Thymus (tissue), 14 donors: ENCODE measurements at places on chromosomes 3 and 15.

GRCh38 chr3:63450634-63451363, 172.7 kb downstream of the SYNPR start:
- DNase-seq = no peak

- DNase-seq = peak; percentile 58
Observed at GRCh38 chr3:13045904-13046568, 27.2 kb downstream of the IQSEC1 start.

- DNase-seq = no peak
Observed at GRCh38 chr3:83928903-83929302, 1029.9 kb upstream of the CADM2 start.

DNA sequence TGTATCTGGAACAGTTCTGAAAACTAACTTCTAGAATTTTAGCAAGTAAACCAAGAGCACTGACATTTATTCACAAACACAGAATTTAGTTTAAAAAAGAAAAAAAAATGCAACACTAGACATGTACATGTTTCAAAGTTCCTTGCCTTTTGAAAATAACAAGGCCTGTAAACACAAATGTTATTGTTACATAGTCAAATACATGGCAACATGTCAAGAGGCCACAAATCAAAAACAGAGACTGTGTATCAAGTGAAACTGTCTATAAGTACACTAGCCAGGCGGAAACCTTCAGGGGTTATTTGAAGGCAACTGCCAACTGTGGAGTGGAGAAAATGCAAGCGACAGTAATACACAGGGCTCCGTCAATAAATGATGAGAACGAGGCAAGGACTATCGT, 547.6 kb downstream of the FOXP1 start:
- no peak for DNase-seq

DNA sequence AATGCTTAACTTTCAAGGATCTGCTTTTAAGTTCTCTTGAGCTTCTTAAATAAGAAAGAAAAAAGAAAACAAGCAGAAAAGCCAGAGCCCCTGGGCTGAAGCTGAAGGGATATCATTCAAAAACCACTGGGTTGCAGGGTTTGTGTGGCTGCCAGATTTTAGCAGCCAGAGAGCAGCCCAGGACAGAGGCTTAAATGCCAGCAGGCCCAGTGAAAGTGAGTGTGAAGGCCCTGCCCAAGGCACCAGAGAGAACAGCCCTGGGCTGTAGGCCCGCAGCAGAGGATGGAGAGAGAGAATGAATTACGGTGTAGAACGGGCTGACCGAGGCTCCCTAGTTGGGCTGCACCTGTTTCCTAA, 106.3 kb upstream of the BOC start:
- DNase-seq = no peak

- DNase-seq = no peak
Observed at GRCh38 chr3:4990069-4990468, 10.8 kb downstream of the BHLHE40 start.

DNA sequence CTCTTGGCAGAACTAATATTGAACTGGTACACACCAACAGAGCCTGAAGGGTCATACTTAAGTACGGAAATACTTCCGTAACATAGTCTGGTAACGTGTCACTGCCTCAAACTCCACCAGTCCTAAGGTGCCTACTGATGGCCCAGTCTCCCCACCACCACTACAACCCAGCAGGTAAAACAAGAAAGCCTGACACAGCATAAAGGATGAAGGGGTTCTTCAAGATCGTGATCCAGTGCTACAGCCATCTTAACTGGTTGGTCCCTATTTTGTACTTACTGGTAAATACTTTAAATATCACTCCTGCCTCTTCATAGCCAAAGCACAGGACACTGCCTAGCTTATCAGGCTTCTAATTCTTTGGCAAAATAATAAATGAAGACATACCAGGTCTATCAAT, 46.5 kb downstream of the PEAK1 start:
- DNase-seq = no peak

DNA sequence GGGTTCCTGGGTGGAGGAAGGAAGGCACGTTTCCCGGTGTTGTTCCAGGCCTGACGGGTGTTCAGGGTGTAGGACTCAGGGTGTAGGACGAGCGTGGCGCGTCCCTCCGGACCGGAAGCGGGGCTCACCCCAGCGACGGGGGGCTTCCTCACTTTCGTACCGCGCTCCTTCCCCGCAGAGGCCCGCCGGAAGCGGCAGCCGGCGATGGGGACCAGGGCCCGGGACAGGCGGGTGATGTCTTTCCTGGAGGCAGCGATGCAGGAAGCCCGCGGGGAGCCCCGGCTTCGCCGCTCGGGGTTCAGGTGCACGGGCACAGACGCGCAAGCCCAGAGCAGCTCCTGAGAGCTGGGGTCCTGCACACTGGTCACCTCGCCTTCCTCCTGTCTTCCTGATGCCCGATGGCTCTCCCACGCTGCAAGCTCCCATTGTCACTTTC, 13.4 kb downstream of the FOXL2NB start:
- no peak for DNase-seq

DNA sequence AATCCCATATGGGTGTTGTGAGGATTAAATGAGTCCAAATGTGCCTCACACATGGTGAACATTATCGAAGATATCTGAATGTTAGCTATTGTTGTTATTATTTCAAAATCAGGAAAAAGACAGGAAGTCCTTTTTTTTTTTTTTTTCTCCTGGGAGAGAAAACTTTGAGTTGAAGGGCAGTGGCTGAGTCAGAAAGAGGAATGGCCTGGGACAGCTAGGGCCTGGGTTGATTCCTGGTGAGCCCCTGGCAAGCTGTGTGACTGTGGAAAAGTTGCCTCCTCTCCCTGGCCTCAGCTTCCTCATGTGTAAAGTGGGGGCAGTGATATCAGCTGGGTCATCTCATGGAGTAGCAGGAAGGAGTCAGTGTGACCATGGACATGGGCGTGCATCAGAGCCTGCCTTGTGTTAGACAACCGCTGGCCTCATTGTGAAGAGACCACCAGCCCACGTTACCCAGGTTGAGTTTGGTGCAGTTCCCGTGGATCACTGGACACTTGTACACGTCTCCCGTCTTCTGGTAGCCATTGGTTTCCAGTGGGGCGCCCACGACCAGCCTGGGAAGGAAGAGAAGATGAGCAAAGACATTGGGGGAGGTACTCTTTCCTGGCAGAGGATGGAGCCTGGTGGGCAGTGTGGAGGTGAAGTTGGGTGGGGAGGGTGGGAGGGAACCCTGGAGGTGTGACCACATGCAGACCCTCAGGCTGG, 63.1 kb downstream of the ITGA11 start:
- DNase-seq = no peak

DNA sequence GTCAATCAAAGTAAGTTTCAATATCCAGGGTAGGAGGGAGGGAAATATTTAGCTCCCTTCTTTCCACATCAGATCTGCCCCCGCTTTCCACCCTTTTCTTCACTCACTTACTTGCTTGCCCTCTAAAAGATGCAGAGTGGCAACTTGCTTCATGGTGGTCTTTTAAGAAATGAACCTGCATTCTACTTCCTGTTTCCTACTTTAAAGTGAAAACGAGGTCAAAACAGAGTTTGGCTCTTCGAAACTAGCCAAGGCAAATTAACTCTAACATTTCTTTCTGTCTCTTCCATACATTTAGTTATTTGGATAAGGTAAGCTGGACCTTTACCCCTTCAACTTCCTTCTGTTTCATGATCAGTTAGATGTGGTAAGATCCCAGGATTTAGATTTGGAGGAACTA, 34.2 kb upstream of the PEX5L start:
- peak; percentile 13 for DNase-seq

DNA sequence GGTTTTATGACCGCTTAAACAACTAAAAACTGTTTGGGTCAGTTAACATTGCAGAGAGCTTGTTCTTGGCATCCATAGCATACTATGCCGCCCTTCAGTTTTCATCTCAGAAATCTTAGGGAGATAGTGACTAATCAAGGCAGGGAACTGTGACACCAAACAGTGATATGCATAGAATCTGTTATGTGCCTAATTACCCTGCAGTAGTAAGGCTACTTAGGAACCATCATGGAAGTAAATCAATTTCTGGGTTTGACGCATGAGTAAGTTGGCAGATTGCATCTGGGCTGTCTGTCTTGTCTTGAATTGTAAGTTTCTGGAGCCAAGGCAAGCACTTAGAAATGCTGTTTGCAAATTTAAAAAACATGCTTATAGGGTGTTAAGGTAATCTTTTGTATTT, 22.5 kb downstream of the KCTD6 start:
- DNase-seq = no peak

DNA sequence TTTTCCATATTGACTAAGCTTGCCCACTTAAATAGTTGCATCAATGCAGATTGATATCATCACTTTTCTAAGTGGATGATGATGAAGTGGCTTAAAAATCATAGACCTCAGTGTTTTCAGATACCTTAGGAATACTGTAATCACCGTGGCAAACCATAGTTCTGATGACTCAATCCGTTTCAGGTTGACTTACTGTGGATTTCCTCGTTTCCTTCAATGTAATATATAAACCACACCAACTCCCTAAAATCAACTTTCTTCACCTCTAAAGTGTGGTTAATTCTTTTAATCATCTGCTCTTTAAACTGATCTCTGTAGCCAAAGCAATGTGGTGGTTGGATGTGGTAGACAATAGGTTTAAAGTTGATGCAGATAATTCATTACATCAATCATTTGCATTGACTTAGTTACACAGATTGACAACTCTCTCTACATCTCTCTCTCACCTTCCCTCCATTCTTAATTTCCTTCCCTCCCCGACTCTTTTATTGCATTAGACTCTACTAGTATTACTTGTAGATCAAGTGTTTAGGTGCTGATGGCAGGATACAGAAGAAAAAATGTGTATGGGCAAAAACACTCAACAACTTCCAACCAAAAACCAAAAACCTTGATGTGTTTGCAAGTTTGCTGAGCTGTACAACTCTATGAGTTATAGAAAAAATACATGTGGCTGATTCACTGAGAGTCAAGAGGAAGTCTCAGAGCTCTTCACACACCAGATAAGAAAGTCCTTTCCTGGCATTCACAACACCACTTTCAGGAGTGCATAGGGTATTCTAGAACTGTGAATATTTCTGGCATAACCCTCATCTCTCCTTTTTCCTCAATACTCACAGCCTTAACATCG, 243.5 kb downstream of the NFKBIZ start:
- DNase-seq = no peak

GRCh38 chr15:59315914-59316451, 56.7 kb downstream of the MYO1E start:
- no peak for DNase-seq

DNA sequence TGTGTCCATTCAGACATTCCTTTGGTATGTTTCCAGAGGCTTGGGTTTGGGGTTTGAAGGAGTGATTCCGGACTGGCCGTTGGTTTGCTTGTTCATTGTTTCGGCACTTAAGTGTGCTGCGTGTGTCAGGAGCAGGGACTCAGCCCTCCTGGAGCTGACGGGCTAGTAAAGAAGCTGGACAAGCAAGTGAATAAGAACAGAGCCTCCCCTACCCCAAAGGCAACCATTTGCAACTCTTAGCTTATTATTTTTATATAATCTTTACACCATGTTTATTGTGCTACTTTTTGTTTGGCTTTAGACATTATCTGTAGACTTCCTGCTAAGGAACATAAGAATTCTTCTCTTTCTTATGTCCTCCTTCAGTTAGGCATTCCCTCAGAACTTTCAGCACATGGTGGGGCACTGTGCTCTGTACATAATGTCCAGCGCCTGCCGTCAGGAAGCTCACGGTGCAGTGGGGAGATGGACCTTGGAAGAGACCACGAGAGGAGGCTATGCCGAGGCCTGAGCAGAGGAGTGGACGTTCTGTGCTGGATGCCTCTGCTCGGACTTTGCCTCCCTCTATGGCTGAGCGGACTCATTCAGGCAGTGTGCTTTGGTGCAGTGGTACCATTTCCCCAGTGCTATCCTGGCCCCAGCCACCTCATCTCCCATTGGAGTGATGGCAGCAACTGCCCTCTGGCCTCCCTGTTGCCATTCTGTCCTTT, 65.4 kb downstream of the EEFSEC start:
- DNase-seq = no peak

- no peak for DNase-seq
Observed at GRCh38 chr15:26711445-26711844, 61.4 kb downstream of the GABRB3 start.

DNA sequence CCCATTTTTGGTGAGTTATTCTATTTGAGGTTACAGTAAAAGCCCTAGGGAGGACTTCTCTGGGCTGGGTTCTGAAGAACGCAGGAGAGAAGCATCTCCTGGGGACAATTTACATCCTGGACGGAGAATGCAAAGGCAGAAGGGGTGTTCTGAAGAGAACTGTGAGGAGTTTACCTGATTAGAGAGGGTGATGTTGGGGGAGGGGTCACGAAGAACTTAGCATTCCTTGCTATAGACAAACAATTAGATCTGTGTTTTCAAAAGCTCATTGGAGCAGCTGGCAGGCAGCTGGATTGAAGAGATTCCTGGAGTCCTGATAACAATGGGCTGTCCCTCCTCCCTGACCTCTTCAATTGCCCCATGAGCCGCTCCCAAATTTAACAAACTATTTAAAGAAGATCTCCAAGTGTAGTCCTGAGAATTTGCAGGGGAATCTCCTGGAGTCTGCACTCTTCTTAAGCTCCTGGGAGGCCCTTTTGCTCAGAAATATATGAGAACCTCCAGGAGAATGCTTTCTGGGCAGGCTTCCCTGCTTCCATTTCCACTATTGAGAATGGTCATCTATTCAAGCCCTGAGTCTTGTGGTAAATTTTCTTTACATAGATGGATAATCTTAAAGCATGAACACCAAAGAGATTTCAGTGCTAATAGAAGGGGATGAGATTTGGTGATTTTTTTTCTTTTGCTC, 55.3 kb downstream of the ARHGAP31 start:
- DNase-seq = no peak

DNA sequence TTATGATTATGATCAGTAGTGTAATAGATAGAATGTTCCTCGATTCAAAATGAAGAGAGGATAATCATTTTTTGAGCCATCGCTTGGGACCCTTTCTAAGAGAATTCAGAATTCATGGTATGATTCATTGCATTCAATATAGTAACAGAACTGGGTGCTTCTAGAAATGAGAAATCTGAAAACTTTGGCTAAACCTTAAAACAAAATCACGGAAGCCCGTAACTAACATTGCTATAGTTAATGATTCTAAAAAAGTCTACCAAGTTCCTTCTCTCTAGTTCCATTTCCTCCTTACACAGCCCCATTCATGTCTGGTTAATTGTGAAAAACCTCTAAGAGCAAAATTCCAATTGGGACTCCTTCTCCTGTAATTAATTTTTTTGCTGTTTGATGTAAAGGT, 217.1 kb downstream of the GBE1 start:
- no peak for DNase-seq

GRCh38 chr15:31254431-31255175, 72.0 kb upstream of the KLF13 start:
- DNase-seq = no peak

DNA sequence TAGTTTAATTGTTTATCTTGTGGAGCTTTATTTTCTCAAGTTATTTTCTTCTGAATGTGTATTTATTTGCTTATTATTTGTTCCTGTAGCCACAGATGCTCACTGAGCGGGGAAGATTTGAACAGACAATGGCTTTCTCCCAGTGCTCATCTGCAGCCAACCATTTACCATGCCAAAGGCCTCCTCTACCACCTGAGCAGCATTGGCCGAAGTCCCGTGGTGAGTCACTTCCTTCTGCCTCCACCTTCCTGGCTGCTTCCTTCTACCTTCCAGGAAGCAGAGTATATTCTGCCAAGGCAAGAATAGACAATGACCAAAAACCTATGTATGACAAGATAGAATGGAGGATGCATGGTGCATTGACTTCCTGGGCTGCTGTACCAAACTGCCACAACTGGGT, 443.1 kb downstream of the AGBL1 start:
- DNase-seq = no peak

GRCh38 chr15:71678191-71678590, 132.2 kb upstream of the NR2E3 start:
- DNase-seq = no peak

- no peak for DNase-seq
Observed at GRCh38 chr3:62161371-62161770, 212.0 kb downstream of the FEZF2 start.
